ENCODE measurements at places on chromosomes 12 and 14.

DNA sequence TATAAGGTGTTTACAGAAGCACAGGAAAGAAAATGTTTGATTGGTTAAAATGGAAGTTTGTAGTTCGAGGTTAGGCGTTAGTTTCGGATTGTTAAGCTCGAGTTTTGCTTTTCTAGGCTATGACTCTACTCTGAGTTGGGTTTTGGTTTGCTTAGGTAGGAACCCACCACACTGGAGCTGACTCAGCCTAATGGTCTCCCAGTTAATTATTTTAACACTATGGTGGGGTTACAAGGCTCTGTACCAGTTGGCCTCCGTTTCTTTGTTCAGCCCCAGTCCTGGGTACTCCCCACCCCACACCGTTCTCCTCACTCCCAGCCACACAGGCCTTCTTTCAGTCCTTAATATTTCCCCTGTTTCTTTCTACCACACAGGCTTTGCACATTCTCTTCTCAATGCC lies 583.9 kb downstream of the NRXN3 start:
- DNase-seq: no peak

- DNase-seq: peak; percentile 89
These were observed 85.3 kb downstream of the SAMD4A start for GRCh38 chr14:54652188-54652587.

- no peak for DNase-seq
These were observed 2.2 kb downstream of the P3H3 start for GRCh38 chr12:6830286-6830890.

GRCh38 chr14:103194256-103195045 lies 71.2 kb downstream of the TNFAIP2 start:
- peak; percentile 34 for DNase-seq

- peak; percentile 98 for DNase-seq
These were observed 11.2 kb upstream of the LBHD2 start for GRCh38 chr14:103072595-103073366.

GRCh38 chr14:33691907-33692306 lies 259.0 kb downstream of the EGLN3 start:
- DNase-seq: no peak

DNA sequence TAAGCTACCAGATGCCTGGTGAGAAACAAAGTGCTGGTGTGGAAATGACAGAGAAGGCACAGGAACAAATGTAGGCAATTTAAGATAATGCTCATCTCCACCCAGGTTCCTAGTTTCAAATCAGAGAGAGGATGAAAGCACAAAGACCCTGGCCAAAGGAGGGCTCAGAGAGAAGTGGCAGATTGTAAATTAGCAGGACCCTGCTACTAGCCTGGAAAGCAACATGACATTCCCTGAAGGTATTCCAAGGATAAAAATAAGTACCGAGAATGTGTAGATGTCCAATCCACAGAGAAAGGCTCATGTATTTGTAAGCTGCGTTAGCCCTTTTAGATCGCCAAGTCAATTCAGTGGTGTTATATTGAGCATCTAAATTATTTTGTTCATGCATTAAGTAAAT lies 324.0 kb downstream of the TMEM117 start:
- DNase-seq: no peak

- DNase-seq: no peak
These were observed 24.7 kb downstream of the HEATR5A start for GRCh38 chr14:31395572-31396205.

GRCh38 chr12:94973221-94973620 lies 30.3 kb downstream of the NDUFA12 start:
- DNase-seq: no peak

GRCh38 chr12:108712165-108712924 lies 19.0 kb downstream of the CORO1C start:
- no peak for DNase-seq

GRCh38 chr12:25236190-25236589 lies 14.5 kb downstream of the KRAS start:
- DNase-seq: no peak

DNA sequence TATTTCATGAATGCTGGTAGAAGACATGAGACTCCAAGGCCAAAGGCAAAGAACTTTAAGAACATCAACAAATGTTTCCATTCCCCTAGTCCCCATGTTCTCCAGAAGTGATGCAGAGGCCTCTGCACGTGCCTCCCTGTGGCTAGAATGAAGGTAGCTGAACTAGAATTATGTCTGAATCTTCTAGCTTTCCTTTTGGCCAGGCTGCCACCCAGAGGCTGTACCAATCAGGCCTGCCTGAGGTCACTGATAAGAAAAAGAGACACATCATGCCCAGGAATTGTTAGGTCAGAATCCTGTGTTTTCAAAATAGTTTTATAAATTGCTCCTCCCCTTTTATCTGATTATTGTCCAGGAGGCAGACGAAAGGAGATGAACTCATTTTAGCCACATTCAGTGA lies 188.0 kb upstream of the SLC16A7 start:
- DNase-seq: no peak

DNA sequence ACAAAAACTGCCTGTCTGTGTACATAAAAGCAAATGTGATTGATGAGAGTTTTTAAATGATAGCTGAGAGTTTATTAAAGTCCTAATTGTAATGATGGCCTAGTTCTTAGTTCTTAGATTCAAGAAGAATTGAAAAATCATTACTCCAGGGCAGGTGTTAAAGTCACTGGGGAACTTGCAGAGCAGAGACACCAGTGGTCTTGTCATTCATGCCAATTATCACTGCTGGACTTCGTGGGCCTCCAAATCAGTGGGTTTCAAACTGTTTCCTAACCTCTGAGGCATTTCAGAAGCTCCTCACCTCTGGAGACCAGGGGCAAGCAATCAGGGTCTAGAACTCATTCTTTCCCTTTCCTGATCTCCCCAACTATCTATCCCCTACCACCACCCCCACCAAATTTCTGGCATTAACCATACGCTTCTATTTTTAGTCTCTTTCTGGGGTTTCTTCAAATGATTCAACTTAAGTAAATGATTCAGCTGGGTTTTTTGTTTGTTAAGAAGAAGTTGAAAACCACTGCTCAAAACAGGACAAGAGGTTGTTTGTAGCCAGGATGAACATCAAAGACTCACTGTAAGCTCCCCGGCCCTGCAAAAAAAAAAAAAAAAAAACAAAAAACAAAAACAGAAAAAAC lies 80.1 kb downstream of the CEP83 start:
- no peak for DNase-seq

GRCh38 chr14:74325446-74325845 lies 22.7 kb upstream of the ABCD4 start:
- DNase-seq: no peak

- DNase-seq: no peak
These were observed 27.7 kb upstream of the BBS10 start for GRCh38 chr12:76375939-76376338.

- no peak for DNase-seq
These were observed 170.7 kb upstream of the E2F7 start for GRCh38 chr12:77236066-77236465.

DNA sequence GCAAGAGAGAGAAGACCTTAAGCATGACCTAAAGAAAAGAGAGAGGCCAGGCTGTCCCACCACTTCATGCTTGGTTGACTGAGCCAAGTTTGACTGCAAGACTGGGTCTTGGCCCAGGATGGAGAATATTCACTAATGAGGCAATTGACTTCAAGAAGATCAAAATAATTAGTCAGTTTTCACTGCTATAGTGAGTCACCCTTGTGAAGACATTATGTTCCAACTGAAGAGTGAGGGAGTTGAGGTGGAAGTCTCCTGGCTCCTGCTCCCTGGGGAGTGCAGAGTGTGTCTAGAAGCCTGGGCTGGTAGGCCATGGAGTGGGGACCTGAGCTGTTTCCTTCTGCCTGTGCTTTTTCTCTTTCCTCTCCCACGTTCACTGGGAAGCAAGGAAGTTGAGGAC lies 117.6 kb downstream of the CACNA1C start:
- DNase-seq: no peak

GRCh38 chr14:102949801-102950451 lies 27.5 kb downstream of the AMN start:
- no peak for DNase-seq

DNA sequence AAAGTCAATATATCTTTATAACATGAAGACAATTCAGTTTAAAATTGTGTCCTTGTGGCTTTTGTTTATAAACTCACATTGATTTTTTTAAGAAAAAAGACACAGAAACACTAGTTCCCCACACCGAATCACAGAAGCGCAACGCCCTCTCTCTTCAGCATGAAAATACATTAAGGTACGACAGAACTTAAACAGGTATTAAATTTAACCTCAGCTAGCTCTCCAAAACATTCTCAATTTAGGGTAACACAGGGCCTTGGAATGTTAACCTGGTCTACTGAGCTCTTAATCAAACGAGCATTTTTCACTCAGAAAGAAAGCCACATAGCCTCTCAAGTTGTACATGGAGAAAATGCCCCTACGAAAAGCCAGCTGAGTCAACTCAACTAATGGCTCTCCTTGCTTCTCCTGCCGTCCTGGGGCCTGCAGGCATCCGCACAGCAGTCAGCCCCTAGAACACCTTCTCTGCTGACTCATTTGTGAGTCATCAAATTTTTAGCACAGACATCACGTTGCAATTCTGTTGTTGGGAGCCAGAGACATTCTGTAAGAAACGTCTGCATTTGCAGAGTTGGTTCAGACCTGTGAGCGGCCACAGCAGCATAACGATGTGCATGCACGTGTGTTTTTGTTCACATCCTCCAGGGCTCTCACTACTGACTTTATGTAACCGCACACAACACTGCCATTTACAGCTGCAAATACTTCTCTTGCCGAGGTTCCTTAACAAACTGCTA lies 141.6 kb downstream of the ITPR2 start:
- DNase-seq: peak; percentile 90

DNA sequence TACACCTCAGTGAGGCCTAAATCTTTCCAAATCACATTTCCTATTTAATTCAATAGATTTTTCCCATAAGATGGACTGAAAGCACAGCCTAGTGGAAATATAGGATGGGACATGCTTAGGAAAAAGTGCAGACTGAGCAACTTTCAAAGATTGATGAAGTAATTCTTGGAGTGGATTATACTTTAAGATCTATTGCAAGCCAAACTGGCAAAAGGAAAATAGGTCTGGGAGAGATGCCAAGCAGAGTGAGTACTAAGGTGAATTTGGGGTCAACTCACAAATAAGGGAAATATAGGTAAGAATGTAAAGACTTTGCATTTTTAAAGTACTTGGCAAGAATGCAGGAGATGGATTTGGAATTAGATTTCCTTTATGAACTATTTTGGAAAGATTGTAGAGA lies 170.2 kb upstream of the FOXG1 start:
- DNase-seq: no peak

DNA sequence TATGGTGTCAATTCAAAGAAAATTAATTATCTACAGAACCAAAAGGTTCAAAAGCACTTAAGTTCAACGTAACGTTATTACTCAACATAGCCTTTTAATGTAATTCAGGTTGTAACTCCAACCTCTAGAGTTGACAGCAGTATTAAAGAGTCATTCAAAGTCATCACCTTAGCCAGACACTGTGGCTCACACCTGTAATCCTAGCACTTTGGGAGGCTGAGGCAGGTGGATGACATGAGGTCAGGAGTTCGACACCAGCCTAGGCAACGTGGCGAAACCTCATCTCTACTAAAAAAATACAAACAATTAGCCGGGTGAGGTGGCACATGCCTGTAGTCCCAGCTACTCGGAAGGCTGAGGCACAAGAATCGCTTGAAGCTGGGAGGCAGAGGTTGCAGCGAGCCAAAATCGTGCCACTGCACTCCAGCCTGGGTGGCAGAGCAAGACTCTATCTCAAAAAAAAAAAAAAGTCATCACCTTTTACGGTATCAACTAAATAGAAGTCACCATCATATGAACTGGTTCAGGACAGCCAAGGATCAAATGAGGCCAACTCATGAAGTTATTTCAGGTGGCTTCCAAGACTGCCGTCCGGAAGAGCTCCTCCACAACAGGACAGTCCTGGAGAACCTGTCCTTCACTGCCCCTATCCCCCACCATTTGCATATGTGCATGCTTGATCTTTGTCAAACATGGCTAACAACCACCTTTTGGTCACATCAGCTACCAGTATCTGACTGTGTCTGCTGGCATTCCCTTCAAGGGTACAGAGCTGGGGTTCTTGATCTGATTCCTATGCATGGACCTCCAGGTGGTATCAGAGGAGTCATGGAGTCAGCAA lies 4.2 kb downstream of the PPTC7 start:
- no peak for DNase-seq

GRCh38 chr12:12726555-12727093 lies 9.5 kb downstream of the CDKN1B start:
- DNase-seq: peak; percentile 60

GRCh38 chr12:34287437-34287836 lies 265.1 kb downstream of the ALG10 start:
- no peak for DNase-seq

GRCh38 chr14:68939893-68940613 lies 39.0 kb downstream of the ACTN1 start:
- DNase-seq: peak; percentile 98

GRCh38 chr12:2156333-2156732 lies 103.5 kb downstream of the CACNA1C start:
- DNase-seq: no peak

DNA sequence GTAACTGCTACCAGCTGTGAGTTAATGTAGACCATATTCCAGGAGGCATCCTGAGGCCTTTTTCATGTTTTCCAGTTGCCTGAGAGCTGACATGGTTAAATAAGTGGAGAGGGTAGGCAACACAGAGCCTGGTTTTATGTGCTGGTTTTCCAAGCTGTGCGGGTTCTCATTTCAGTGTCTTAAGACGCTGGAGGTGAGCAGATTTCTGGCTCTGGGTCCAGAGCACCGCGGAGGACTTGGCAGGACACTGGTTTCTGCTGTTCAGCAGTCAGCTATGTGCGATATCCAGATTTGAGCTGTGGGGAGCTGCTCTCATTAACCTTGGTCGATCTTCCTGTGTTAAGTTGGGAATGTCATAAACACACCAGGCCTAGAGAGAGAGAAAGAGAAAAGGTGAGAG lies 680.8 kb downstream of the BCL11B start:
- DNase-seq: no peak

- no peak for DNase-seq
These were observed 3.0 kb downstream of the SETD1B start for GRCh38 chr12:121806546-121807423.

- DNase-seq: no peak
These were observed 84.6 kb downstream of the ESR2 start for GRCh38 chr14:64209444-64210131.

- peak; percentile 64 for DNase-seq
These were observed 75.6 kb downstream of the ARL6IP4 start for GRCh38 chr12:123056053-123056452.

- no peak for DNase-seq
These were observed 154.3 kb upstream of the GSC start for GRCh38 chr14:94924189-94924588.

GRCh38 chr14:99568567-99569560 lies 35.1 kb downstream of the CCDC85C start:
- peak; percentile 40 for DNase-seq

- DNase-seq: no peak
These were observed 54.9 kb downstream of the EID3 start for GRCh38 chr12:104358353-104359003.

DNA sequence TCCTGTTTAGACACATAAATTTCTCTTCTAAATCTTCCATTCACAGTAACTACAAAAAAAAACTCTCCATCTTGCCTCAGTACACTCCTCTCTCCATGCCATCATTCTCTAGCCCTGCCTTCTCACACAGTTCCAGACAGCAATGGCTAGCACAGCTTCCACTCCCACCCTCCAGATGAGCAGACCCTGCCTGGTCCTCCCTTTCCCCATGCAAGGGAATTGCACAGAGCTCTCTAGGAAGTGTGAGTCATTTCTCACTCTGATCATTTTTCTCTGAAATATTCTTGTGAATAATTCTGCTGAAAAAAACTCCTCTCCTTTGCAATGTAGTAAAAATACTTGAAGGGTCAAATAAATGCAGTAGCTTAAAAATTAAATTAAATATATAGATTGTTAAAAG lies 170.6 kb downstream of the BMP4 start:
- DNase-seq: no peak
